ENCODE measurements at places on chromosomes 5 and 9. TPM values are rescaled to one million over a fixed set of nuclear protein-coding genes. Genes with fewer than 3 reads are reported as not detected.

The ROR2 gene
- 5.6 TPM for polyA plus RNA-seq

The MARCOL gene
- 0.09 TPM for polyA plus RNA-seq

The PCDHB11 gene
- polyA plus RNA-seq, result 0.65 TPM

The LHX3 gene
- polyA plus RNA-seq, result not detected

DNA sequence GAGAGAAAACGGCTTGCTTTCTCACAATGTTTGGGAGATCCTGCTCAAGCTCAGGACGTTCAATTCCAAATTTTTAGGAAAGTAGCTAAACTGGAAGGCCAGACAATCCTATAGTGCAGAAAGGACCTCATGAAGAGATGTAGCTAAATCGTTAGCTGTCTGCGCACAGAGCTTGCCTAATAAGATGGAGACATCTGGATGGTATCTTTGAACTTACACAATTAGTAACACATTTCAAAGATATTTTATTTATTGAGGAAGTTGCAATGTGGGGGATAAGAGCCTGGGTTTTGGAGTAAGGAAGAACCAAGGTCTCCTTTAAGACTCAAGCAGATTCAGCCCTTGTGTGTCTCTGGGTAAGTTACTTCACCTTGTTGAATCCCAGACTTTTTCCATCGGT lies 28.6 kb upstream of the RAB14 start:
- DNase-seq, result no peak

DNA sequence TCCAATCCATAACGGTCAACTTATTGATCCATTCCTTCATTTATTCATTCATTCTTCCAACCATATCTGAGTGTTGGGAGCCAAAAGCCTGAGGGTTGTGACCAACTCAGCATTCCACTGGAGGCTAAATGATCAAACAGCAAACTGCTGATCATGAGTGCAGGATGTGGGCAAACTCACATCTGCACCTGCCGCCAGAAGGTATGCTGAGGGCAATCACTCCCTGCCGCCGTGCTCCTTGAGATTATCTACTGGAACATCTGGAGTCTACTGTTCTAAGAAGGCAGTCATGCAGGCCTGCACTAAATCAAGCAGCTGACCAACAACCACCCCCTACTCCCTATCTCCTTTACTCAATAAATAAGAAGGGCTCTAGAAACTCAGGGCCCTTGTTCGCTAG lies 184.0 kb downstream of the TTLL11 start:
- no peak for DNase-seq

- no peak for DNase-seq
Measured at GRCh38 chr9:113999256-114000062, 78.6 kb downstream of the AMBP start.

GRCh38 chr5:179268966-179269693 lies 76.1 kb downstream of the ADAMTS2 start:
- DNase-seq, result no peak

- no peak for DNase-seq
Measured at GRCh38 chr9:18673179-18673578, 199.2 kb downstream of the ADAMTSL1 start.

DNA sequence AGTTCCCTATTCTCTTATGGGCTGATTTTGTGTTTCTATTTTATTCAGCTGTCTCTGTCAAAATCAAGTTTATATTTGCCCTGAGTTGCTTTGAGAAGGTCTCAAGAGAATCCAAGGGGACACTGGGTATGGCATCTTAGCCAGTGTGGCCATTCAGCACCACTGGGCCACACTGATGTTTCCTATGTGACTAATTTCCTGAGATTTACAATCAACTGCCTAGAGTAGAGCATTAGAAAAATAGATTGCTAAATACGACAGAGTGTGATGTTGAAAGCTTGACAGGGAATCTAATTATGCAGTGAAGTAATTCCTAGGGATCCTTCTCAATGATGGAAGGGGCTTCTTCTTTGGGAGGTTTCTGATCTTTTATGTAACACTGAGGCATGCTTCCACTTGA lies 141.7 kb downstream of the SV2C start:
- DNase-seq, result no peak

DNA sequence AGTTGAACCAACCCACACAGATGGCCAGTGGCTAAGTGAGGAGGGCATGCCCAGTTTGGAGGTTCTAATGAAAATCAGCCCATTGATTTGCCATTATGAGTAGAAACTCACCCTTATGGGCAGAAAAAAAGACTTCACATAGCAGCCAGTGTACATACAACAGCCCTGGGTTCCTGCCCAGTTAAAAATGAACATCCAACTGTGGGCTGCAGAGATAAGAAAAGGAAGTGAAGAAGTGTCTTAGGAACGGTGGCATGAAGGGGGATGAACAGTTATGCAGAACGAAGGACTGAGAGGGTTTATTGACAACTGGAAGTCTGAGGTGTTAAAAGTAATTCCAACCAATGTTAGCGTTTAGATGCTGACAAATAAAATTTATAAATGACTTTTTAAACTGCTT lies 118.4 kb downstream of the MARCHF3 start:
- no peak for DNase-seq

- no peak for DNase-seq
Measured at GRCh38 chr9:123239726-123240125, 28.7 kb downstream of the STRBP start.

DNA sequence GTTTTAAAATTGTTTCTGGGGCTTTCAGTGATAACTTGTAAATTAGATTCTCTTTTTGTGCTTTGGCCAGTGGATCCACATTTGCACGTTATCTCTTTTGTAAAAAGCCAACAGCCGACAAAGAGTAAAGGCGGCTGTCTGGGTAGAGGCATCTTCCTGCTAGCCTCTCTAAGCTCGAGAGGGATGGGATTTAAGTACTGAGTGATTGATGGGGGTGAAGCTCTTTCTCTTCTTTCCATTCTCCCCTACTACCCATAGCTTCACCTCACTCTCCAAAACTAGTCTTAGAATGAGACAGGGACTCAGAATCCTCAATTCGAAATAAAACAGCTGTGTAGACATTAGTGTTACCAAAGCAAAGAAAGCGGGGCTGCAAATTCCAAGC lies 3.4 kb downstream of the PBX3 start:
- DNase-seq, result no peak

DNA sequence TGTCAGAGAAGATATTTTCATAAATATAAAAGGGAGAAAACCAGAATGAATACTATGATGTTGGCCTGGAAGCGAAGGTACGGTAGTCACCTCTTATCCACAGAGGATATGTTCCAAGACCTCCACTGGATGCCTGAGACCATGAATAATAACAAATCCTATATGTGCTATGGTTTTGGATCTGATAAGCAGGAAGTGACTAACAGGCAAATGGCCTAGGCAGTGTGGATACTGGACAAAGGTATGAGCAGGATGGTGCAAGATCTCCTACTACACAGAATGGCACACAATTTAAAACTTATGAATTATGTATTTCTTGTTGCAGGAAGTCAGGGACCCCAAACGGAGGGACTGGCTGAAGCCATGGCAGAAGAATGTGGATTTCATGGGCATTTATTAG lies 48.2 kb downstream of the ADAMTS12 start:
- no peak for DNase-seq

- DNase-seq, result no peak
Measured at GRCh38 chr5:32082701-32083100, 91.4 kb downstream of the GOLPH3 start.
